ENCODE measurements at places on chromosomes 3 and 15. TPM values are rescaled to one million over a fixed set of nuclear protein-coding genes. Genes with fewer than 3 reads are reported as not detected.

- no peaks in the 10 kb centered on the region for H3K36me3 ChIP-seq
- peaks cover 9% of the 10 kb centered on the region for H3K4me1 ChIP-seq
- no peaks in the 10 kb centered on the region for H3K27me3 ChIP-seq
- H3K27ac ChIP-seq = no peak overlapping the region
- no peak for DNase-seq
- no peak overlapping the region for H3K4me3 ChIP-seq
These were observed 89.0 kb upstream of the PFN2 start for GRCh38 chr3:150059729-150060128.

- no peak overlapping the region for H3K27ac ChIP-seq
- no peak overlapping the region for H3K4me3 ChIP-seq
- no peaks in the 10 kb centered on the region for H3K4me1 ChIP-seq
- peaks cover 7% of the 10 kb centered on the region for H3K36me3 ChIP-seq
- no peak for DNase-seq
These were observed 79.6 kb downstream of the NR2E3 start for GRCh38 chr15:71889947-71890346.

DNA sequence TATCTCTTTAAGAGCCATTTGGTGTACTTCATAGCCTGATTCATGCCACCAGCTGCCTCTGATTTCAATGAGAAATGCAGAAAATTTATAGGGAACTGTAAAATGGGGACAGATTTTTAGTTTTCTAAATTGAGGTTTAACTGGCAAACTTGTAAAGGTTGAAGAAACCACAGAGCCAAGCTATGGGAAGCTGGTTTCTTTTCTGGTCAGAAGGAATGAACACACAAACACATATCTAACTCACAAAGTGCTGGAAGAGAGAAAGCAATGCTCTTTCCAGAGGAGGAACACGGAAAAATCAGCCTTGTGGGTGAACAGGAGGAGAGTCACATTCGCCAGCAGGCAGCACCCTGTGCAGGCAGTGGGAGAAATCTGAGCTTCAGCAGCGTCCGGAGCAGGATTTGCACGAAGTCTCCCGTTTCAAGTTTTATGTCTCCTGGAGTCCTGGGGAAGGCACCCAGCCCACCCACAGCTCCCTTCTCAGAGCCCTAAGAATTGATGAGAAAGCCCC lies 481 bp downstream of the MASP1 start:
- H3K27me3 ChIP-seq = no peaks in the 10 kb centered on the region
- DNase-seq = no peak
- no peak overlapping the region for H3K4me3 ChIP-seq
- no peak overlapping the region for H3K27ac ChIP-seq
- no peaks in the 10 kb centered on the region for H3K4me1 ChIP-seq
- no peaks in the 10 kb centered on the region for H3K36me3 ChIP-seq

GRCh38 chr3:114333180-114333922 lies 39.5 kb downstream of the TIGIT start:
- no peaks in the 10 kb centered on the region for H3K4me1 ChIP-seq
- no peaks in the 10 kb centered on the region for H3K27me3 ChIP-seq
- H3K4me3 ChIP-seq = no peak overlapping the region

SMC4 gene
- total RNA-seq = 160 TPM

DNA sequence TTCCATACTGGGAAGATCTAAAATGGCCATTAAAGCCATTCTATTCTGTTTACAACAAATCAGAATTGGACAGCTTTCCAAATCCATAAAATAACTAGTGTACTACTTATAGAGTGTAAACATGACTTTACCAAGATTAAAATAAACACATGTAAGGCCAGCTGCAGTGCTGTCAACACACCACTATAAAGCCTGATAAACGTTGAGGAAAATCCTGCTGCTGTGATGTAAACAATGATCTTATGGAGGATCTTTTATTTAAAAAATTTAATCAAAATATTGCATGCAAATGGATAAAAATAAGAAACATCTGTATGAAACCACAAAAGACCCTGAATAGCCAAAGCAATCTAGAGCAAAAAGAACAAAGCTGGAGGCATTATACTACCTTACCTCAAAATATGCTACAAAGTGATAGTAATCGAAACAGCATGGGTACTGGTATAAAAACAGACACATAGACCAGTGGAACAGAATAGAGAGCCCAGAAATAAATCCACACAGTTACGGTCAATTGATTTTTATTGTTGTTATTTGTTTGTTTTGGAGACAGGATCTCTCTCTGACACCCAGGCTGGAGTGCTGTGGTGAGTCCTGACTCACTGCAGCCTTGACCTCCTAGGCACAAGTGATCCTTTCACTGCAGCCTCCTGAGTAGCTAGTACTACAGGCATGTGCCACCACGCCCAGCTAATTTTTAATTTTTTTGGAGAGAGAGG lies 428.8 kb upstream of the C2CD4B start:
- no peaks in the 10 kb centered on the region for H3K36me3 ChIP-seq
- no peaks in the 10 kb centered on the region for H3K4me1 ChIP-seq
- no peak for DNase-seq
- no peak overlapping the region for H3K4me3 ChIP-seq
- H3K27ac ChIP-seq = no peak overlapping the region
- H3K27me3 ChIP-seq = no peaks in the 10 kb centered on the region

DNA sequence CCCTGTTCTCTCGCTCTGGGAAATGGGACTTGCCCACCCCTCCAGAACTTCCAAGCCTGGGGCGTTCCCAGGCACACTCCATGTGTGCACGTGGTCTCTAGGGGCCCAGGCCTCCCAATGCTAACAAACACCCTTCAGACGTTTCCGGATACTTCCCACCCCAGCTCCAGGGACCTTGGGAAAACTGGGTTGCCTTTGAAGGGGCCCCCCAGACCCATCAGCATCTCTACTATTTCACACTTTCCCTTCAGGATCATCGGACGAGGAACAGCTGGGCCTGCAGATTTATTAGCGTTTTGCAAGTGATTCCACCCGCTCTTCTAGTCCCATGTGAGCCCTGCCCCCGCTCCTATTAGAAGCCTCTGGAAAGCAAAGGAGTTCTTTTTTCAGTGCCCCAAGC lies 63.2 kb downstream of the MAGEF1 start:
- no peaks in the 10 kb centered on the region for H3K4me1 ChIP-seq
- H3K36me3 ChIP-seq = no peaks in the 10 kb centered on the region
- no peak for DNase-seq

DNA sequence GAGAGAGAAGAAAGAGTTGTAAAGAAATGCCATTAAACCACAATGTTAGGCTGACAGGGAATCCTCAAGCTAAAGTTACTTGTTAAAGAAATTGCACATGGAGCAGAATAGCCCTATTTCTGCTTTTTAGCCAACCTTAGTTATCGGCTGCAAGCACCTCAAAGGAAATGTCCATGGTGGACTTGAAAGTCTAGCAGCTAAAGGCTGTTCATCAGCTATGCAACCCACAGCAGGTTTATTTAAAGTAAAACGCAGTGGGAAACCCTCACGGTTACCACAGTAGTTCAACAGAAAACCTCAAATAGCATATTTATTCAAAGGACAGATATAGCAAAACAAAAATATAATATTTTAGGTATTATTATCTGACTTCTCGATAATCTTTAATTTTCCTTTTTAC lies 967.2 kb downstream of the IGSF11 start:
- no peak for DNase-seq
- H3K27ac ChIP-seq = no peak overlapping the region
- H3K27me3 ChIP-seq = no peaks in the 10 kb centered on the region
- no peak overlapping the region for H3K4me3 ChIP-seq
- no peaks in the 10 kb centered on the region for H3K36me3 ChIP-seq

DNA sequence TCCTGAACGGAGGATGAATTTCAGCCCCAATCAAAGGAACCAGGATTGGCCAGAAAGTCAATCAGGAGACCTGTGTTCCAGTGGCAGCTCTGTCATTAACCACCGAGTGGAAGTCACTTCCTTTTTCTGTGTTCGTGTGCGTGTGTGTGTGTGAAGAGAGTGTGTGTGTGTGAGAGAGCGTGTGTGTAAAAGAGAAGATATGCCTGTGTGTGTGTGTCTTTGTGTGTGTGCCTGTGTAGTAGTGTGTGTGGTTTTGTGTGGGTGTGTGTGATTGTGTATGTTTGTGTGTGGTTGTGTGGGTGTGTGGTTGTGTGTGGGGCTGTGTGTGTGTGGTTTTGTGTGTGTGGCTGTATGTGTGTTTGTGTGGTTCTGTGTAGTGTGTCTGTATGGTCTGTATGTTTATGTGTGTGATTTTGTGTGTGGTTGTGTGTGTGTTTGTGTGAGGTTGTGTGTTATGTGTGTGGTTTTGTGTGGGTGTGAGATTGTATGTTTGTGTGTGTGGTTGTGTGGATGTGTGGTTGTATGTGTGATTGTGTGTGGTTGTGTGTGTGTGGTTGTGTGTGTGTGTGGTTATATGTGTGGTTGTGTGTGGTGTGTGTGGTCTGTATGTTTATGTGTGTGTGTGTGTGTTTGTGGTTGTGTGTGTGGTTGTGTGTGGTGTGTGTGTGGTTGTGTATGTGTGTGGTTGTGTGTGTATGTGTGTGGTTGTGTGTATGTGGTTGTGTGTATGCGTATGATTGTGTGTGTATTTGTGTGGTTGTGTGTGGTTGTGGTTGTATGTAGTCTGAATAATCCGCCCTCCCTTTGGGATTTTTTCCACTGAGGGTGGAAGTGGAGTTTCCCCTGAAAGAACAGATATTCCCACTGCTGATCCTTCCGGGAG lies 314.4 kb downstream of the SHQ1 start:
- no peaks in the 10 kb centered on the region for H3K36me3 ChIP-seq
- no peaks in the 10 kb centered on the region for H3K4me1 ChIP-seq
- H3K27ac ChIP-seq = no peak overlapping the region
- H3K27me3 ChIP-seq = no peaks in the 10 kb centered on the region
- no peak for DNase-seq
- H3K4me3 ChIP-seq = no peak overlapping the region

GRCh38 chr3:143307613-143308183 lies 188.1 kb downstream of the CHST2 start:
- H3K4me1 ChIP-seq = no peaks in the 10 kb centered on the region
- no peaks in the 10 kb centered on the region for H3K36me3 ChIP-seq
- H3K27me3 ChIP-seq = no peaks in the 10 kb centered on the region
- no peak overlapping the region for H3K4me3 ChIP-seq
- no peak overlapping the region for H3K27ac ChIP-seq

MASP1 gene
- total RNA-seq = not detected

- DNase-seq = no peak
- no peaks in the 10 kb centered on the region for H3K36me3 ChIP-seq
- no peak overlapping the region for H3K27ac ChIP-seq
- H3K4me1 ChIP-seq = no peaks in the 10 kb centered on the region
These were observed 265.2 kb downstream of the SUCLG2 start for GRCh38 chr3:67389176-67389575.

- no peak overlapping the region for H3K27ac ChIP-seq
- H3K4me3 ChIP-seq = no peak overlapping the region
- no peaks in the 10 kb centered on the region for H3K4me1 ChIP-seq
- DNase-seq = no peak
These were observed 159.2 kb upstream of the LINGO1 start for GRCh38 chr15:77791941-77792340.

DNAH12 gene
- 0.21 TPM for total RNA-seq

- no peak for DNase-seq
- H3K27me3 ChIP-seq = no peaks in the 10 kb centered on the region
- H3K4me1 ChIP-seq = no peaks in the 10 kb centered on the region
- H3K27ac ChIP-seq = no peak overlapping the region
These were observed 45.9 kb downstream of the DAPK2 start for GRCh38 chr15:64000183-64000951.

- no peak overlapping the region for H3K27ac ChIP-seq
- H3K36me3 ChIP-seq = no peaks in the 10 kb centered on the region
- no peak for DNase-seq
- no peak overlapping the region for H3K4me3 ChIP-seq
- no peaks in the 10 kb centered on the region for H3K4me1 ChIP-seq
- H3K27me3 ChIP-seq = no peaks in the 10 kb centered on the region
These were observed 163.7 kb upstream of the TP63 start for GRCh38 chr3:189467451-189467850.

DNA sequence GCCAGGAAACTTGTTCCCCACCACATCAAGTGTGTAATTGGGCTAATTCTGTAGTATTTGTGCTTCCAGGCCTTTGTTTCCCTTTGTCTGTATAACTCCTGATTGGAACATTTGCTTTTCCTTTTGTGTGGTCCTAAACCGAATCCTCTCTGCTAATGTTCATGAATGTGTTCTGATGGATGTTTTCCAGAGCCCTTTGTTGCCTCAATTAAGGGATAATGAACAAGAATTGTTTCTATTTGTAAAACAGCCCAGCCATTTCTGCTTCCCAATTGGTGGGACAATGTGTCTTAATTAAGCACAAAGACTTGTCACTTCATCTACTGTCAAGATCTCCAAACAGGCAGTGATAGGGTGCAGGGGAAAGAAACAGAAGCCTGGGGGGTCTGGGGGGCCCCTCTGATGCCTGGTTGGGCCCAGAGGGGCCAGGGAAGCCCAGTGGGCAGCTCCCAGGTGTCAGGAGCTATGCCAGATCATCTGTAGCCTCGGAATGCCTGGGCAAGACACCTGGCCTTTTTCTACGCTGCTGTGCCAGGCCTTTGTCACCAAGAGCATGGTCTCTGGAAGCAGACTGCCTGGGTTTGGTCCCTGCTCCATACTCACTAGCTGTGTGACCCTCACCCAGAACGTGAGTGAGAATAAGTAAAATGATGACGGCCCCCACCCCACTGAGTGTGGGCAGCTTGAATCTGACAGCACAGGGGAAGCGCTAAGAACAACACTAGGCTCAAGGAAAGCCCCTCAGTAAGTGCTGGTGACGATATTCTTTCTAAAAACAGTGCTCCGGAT lies 116.6 kb upstream of the PRR20G start:
- DNase-seq = no peak
- H3K4me3 ChIP-seq = no peak overlapping the region
- H3K27ac ChIP-seq = no peak overlapping the region
- H3K27me3 ChIP-seq = peaks cover 8% of the 10 kb centered on the region

GRCh38 chr15:88498996-88499395 lies 31.5 kb downstream of the MRPS11 start:
- H3K27ac ChIP-seq = no peak overlapping the region
- no peaks in the 10 kb centered on the region for H3K27me3 ChIP-seq

RTP1 gene
- total RNA-seq = not detected

TGM5 gene
- not detected for total RNA-seq

DNA sequence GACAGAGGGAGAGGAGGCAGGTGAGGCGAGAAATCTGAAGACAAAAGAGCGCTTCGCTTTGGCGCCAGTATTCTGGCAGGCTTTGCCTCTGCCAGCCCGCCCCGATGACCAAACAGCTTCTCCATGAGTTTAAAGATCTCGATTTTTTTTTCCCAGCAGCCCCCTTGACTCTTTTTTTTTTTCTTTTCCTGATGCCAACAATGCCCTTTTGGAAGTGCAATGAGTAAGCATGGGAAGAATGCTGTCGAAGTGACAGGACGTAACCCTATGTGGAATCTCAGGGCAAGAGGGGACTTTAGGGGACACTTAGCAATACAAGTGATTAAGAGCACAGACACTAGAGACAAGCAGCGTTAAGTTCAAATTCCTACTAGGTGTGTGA lies 211.7 kb downstream of the FGF12 start:
- no peaks in the 10 kb centered on the region for H3K4me1 ChIP-seq
- H3K27ac ChIP-seq = no peak overlapping the region
- H3K27me3 ChIP-seq = peaks cover 6% of the 10 kb centered on the region
- no peak overlapping the region for H3K4me3 ChIP-seq

TRIM42 gene
- not detected for total RNA-seq

DNA sequence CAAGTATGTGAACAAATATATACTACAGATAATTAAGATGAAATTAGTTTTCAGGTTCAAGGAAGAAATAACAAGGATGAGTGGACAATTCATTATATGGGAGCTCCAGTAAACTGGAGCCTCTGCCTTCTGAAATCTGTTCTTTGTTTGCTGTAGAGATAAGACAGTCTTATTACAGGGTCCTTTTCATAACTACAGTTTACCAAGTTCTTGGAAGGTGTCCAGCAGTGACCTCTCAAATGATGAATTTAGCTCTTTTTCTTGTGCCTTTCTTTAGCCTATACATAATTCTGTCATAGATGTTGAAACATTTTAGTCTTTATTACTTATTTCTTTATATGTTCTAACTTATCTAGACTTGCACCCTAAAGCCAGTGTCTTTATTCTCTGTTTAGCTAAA lies 89.7 kb upstream of the GBE1 start:
- no peak for DNase-seq
- H3K4me1 ChIP-seq = no peaks in the 10 kb centered on the region
- no peak overlapping the region for H3K27ac ChIP-seq
- H3K36me3 ChIP-seq = no peaks in the 10 kb centered on the region

All from Panc1 (cell line).